Stimulated activated CD8-positive, alpha-beta memory T cell treated with anti-CD3 and anti-CD28 coated beads, Interleukin-15, amount 100 ng/mL, for 48 hours (primary cell): ENCODE measurements at places on chromosomes 1 and 21.

DNA sequence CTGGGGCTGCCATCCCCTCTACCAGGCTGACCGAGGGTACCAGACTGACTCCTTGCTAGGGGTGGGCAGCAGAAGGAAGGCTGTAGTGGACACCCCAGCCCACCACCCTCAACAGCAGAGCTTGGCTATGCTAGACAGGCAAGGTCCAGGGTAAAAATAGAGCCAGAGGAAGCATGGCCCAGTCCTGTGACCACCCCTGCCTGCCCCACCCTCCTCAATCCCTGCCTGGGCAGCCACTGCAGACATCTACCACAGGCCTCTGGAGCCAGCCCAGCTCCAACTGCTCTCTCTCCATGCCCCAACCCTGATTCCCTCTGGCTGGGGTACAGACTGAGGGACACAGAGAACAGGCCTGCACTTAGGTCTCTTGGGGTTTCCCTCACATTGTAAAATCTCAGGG lies 1.7 kb downstream of the S100A1 start:
- DNase-seq = no peak

GRCh38 chr1:181397845-181398244 lies 85.5 kb upstream of the CACNA1E start:
- no peak for DNase-seq

DNA sequence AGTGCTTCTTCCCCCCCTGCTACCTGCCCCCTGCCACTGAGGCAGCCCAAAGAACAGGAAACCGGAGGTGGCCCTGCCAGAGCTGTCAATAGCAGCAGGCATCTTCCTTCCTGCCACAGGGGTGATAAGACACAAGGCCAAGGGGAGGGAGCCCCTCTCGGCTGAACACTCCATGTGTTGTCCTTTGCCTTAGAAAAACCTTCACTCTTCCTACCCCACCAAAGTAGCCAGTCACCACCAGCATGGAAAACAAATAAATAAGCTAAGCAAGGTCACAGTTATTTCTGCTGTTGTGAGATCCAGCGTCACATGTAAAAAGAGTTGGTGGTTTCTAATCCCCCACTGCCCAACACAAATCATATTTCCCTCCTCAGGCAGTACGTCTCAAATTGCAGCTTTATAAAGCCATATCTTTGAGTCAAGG lies 104.8 kb upstream of the DPT start:
- no peak for DNase-seq

GRCh38 chr1:229209386-229209785 lies 61.5 kb upstream of the RAB4A start:
- no peak for DNase-seq

GRCh38 chr1:109630081-109630897 lies 10.7 kb downstream of the AMPD2 start:
- DNase-seq = no peak

DNA sequence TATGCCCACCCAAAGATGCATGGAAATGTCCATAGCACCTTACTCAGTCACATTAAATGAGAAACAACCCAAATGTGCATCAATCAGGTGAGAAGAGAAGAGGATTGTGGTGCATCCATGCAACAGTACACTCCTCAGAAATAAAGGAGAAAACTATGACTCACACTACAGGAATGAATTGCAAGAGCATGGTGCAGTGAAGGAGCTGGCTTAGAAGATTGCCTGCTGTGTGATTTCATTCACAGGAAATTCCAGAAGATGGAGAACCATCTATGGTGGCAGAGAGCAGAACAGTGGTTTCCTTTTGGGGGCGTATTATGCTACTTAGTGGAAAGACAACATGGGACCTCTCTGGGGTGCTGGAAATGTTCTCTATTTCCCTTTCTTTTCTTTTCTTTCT lies 278.6 kb upstream of the AJAP1 start:
- no peak for DNase-seq

DNA sequence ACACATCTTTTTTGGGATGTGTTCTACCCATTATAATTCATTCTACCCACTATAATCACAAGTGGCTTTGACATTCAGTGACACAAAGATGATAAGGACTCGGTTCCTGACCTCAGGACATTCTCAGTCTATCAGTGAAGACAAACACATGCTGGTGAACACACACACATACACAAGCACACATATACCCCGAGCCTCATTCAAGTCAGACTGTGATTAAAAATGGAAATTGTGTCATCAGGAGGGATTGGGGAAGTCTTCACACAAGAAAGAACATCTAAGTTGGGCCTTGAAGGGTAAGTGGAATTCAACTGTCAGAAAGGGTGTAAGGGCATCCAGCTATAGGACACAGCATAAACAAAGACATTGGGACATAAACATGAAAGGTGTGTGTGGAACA lies 2.6 kb upstream of the LAD1 start:
- no peak for DNase-seq

GRCh38 chr1:233252441-233252840 lies 43.1 kb downstream of the PCNX2 start:
- DNase-seq = no peak

GRCh38 chr1:63027176-63027575 lies 243.2 kb downstream of the ATG4C start:
- DNase-seq = no peak

DNA sequence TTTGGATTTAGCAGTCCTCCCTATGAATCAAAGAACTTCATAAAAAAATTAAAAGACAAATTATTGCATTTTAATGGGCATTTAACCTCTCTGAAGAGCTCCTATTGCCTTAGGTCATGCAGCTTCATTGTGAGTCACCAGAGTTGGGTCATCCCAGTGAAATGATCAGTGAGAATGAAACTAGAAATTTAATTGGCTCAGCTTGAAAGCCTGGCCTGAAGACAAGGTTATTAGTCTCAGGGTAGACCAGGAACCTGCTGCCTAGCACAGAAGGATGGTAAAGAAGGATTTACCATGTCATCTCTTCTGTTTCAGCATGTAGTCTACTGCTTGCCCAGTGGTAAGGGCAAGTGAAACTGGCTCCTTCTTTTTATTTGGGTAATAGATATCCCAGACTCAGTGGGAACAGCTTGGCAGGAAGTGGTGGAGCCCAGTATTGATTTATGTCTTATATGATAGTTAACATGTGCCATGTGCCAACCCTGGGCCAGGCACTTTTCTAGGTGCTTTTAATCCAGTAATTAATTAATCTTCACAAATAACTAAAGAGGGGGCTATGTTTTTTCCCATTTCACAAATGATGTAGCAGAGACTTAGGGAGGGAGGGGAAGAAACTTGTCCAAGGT lies 23.6 kb downstream of the LAMC2 start:
- no peak for DNase-seq

GRCh38 chr1:181737056-181737455 lies 253.7 kb downstream of the CACNA1E start:
- no peak for DNase-seq

GRCh38 chr1:17023102-17023501 lies 11.4 kb upstream of the ATP13A2 start:
- no peak for DNase-seq

- DNase-seq = no peak
These were observed 277.2 kb upstream of the VAMP3 start for GRCh38 chr1:7493711-7494454.

GRCh38 chr1:167118188-167118587 lies 24.3 kb downstream of the STYXL2 start:
- DNase-seq = no peak

DNA sequence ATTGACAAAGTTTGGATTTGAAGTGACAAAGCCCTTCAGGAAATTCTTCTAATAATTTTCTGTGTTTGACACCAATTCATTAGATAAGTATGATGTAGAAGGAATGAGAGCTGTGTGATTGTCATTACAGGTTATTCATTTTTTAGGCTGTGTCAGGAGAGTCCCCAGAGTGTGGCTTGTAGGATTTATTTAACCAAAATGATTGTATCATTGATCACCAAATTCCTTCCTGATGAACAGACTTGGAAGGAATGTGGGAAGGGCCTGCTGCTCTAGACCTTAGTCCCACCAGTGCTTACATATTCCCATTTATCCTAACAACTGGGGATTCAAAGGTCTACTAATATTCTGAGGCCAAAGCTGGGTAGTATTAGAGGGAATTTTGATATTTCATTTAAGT lies 383.3 kb upstream of the KAZN start:
- DNase-seq = no peak

GRCh38 chr1:150168960-150169601 lies 19.4 kb downstream of the PLEKHO1 start:
- DNase-seq = peak; percentile 37

DNA sequence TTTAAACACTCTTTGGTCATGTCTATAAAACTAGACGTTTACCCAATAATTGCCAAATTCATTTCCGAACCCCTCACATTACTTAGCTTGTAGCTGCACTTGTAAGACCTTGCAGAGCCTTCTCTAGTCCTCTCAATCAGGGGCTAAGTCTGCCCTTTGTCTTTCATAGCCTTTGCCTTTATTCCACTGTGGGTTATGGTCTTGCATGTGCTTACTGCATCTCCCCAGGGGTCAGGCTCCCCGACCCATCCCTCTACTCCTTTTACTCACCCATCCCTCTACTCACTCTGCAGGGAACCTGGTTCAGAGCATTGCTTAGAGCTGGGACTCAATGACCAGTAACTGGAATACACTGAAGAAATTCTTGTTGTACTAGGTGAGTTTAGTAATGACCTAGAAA lies 235.4 kb downstream of the PCP4 start:
- no peak for DNase-seq

- DNase-seq = no peak
These were observed 228.4 kb upstream of the NR5A2 start for GRCh38 chr1:199799116-199799515.

- no peak for DNase-seq
These were observed 30.1 kb upstream of the TENT5C start for GRCh38 chr1:117575586-117576225.

- DNase-seq = no peak
These were observed 6.3 kb upstream of the EXO1 start for GRCh38 chr1:241841691-241842090.

DNA sequence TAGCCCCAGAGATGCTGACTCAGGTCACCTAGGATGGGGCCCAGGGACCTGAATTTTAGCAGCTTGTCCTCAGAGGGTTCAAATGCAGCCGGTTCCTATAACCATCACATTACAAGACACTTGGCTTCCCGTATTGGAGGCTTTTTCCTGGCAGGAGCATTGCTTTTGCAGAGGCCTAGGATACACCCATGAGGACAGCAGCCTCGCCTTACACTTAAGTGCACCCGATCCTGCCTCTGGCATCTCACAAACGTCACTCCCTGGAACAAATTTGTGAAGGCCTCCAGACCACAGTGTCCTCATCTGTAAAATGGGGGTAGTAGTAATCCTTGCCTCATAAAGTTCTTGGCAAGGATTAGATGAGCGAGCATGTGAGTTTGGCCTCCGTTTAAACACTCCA lies 130.0 kb downstream of the KAZN start:
- no peak for DNase-seq

- DNase-seq = no peak
These were observed 25.9 kb upstream of the NID1 start for GRCh38 chr1:236090741-236091147.

GRCh38 chr1:159941591-159942560 lies 3.5 kb downstream of the IGSF9 start:
- no peak for DNase-seq

DNA sequence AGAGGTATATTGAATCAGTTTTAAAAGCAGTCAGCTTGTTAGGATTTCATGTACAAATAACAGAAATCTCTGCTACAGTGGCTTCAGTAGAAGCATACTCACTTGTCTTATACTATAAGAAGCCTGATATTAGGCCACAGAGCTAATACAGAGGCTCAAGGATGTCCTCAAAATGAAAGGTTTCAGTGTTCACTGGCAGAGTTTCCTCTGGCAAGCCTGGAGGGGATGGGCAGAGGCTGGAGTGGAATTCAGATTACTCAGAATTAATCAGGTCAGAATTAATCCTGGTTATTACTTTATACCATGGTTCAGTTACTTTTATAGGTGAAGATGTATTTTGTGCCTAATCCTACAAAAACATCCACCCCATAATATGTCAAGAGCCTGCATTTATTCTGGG lies 520.5 kb downstream of the USP25 start:
- no peak for DNase-seq

- DNase-seq = no peak
These were observed 344.0 kb downstream of the ASTN1 start for GRCh38 chr1:176820391-176821031.

GRCh38 chr1:63790989-63791388 lies 17.2 kb downstream of the ROR1 start:
- DNase-seq = no peak

GRCh38 chr1:95340061-95340460 lies 106.1 kb downstream of the RWDD3 start:
- DNase-seq = no peak

GRCh38 chr1:15852036-15852827 lies 4.7 kb downstream of the SPEN start:
- no peak for DNase-seq

GRCh38 chr1:13462682-13463081 lies 51.1 kb downstream of the LRRC38 start:
- no peak for DNase-seq

GRCh38 chr1:232476538-232476950 lies 153.4 kb downstream of the SIPA1L2 start:
- no peak for DNase-seq
